Hematopoietic multipotent progenitor cell (in vitro differentiated cells): ENCODE measurements at places on chromosomes 6 and 20. TPM values are rescaled to one million over a fixed set of nuclear protein-coding genes. Genes with fewer than 3 reads are reported as not detected.

DNA sequence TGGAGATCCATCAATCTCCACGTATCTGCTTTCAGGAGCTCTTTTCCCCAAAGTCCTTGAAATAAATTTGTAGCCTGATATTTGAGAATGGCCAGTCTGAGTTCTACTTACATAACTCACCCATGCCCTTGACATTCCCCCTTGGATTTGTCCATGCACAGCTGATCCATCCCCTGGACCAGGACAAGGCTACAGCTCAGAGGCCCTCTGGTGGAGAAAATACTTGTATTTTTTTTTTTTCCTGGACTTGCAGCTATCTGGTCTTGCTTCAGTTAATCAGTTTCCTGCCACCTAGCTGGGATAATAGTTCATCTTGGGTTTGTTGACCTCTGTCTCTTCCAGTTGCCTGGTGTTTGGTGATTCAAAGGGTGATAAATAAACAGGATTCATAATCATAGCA lies 467.6 kb downstream of the DHX35 start:
- DNase-seq: no peak

DNA sequence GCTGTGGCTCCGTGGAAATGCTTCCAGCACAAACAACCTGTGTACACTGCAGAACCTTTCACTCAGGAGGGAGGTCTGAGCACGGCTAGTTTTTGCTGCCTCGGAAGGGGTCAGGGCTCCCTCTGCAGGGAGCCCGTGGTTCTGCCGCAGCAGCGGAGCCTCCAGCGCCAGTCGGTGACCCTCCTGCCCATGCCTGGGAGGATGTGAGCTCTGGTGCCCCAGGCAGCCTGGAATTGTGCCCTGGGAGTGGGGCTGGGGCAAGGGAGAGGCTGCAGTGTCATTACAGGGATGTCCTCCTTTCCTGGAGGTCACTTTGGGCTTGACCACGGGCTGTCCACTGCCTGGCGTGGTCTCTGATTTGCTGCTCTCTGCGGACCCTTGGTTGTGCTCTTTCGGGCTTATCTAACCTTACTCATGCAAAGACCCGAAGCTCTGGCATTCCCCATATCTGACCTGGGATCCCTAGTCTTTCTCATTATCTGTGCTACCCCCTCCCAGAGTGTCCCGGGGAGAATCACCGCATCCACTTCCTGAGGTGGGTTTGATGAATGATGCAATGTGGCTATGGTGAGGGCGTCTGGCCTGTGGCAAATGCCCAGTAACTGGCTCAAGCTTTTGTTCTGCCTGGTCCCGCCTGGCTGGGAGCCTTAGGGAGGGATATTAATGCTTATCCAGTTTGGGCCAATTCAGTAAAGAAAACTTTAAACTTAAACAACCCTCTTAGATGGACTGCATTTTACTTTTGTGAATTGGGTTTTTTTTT lies 59.6 kb upstream of the TAGAP start:
- DNase-seq: peak; percentile 64

GRCh38 chr6:20700375-20700774 lies 166.1 kb downstream of the CDKAL1 start:
- no peak for DNase-seq

The OOEP gene
- 0.27 TPM for total RNA-seq

The RNF114 gene
- 239 TPM for total RNA-seq

The SRMS gene
- not detected for total RNA-seq

The ERVFRD-1 gene
- total RNA-seq: under 0.01 TPM
